ENCODE measurements at places on chromosomes 16 and 17.
A peak's percentile ranks its signal among the peaks of the same experiment; 100 is the strongest.

DNA sequence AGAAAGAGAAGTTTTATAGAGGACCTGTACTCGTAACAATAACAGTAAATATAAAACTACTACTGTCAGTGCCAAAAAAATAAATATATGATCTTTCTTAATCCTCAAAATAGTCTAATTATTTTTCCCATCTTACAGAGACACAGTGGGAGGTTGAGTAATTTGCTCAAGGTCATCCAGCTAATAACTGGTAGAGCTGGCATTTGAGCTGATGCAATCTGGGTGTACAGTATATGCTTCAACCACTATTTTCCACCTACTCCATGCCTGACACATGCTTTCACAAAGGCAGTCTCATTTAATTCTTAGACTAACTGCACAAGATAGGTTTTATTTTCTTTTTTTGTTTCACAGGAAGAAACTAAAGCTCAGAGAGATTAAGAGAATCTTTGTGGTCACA lies 33.6 kb downstream of the PIGL start:
- DNase-seq, result no peak

DNA sequence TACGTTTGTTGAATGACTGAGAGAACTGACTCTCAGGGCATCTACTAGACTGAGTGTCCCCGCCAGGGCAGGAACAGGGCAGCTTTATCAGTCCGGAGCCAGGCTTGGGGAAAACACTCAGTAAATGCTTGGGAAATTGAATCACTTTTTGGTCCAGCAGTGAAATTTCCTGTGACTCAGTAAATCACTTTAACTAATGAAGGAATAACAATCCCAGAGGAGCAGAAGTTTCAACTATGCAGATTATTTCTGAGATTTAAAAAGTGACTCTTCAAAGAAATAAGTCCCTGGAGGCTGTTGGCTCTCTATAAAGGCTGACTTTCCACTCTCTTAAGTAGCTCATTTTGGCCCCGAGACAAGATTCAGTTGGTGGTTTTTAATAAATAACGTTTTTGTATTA lies 101.8 kb downstream of the FOXL1 start:
- DNase-seq, result no peak

DNA sequence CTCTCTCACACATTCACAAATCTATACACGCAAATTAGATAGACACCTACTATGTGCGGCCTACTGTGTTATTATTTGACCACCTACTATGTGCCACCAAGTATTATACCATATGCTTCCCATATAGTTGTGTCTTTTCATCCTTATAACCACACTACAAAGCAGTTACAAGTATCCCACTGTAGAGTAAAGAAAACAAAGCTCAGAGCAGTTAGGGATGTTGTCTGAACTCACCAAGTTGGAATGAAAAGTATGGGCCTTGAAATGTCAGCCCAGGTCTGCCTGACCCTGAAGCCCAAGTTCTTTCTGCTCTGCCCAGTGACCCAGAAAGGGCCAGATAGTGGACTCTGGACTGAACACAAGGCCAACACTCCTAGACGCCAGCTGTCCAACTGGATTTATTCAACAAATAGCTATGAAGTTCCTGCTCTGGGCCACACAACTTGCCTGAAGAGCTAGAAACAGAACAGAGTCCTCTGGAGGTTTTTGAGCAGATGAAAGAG lies 8.5 kb downstream of the KRT37 start:
- DNase-seq, result no peak

- DNase-seq, result no peak
Measured at GRCh38 chr17:72460711-72461110, 339.9 kb downstream of the SOX9 start.

GRCh38 chr16:17414421-17414820 lies 56.3 kb downstream of the XYLT1 start:
- DNase-seq, result no peak

DNA sequence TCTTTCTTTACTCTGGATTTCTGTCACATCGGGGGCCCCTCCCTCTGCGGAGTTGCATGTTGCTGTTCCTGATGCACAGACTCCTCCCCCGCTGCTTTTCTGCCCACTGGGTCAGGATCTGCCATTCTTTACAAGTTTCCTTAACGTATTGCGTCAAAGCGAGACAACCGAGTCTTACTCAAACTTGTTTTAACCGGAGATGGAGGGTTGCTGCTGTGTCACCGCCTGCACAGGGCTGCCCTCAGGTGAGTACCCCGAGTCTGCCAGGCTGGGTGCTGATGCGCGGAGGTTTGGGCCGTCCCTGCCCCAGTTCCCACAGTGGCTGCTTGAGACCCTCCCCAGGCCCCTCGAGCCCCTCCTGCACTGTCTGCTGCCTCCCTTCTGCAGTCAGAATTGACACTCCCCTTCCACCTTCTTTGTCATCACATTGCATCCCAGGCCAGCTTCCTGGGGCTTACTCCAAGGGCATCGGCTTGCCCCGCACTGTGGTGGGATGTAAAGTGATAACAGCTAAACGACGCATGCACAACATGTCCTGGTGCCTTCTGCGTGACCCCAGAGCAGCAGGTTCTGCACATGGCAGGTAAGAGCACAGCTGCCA lies 19.3 kb downstream of the CARHSP1 start:
- DNase-seq, result no peak

DNA sequence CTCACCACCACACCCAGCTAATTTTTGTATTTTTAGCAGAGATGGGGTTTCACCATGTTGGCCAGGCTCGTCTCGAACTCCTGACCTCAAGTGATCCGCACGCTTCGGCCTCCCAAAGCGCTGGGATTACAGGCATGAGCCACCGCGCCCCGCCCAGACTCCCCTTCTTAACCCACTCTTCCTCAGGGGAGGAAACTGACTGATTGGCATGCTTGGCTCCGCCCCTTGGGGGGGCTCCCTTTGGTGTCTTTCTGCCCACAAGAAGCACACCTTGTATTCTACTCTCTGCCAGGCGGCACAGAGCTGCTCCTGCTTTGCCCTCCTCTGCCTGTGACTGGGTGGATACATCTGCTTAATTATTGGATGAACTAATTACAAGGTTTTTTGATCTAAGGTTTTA lies 4.7 kb upstream of the ASGR2 start:
- DNase-seq, result no peak

- DNase-seq, result no peak
Measured at GRCh38 chr17:45940826-45941225, 46.5 kb downstream of the MAPT start.

DNA sequence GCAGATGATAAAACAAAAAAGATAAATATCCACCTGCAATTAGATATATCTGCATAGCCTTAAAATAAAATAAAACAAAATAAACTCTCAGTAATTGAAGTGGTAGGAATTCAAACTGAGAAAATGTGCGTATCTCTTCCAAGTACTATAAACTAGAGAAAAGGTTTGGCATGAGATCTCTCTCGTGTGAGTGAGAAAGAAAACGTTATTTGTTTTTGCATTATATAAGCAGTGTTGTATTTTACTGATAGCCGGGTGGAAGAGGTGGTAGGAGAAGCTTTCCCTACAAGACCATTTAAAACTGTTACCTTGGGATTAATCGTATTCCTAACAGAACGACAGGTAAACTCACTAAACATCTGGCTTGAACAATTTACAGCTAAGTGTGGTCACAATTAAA lies 15.6 kb downstream of the CDH8 start:
- DNase-seq, result no peak

DNA sequence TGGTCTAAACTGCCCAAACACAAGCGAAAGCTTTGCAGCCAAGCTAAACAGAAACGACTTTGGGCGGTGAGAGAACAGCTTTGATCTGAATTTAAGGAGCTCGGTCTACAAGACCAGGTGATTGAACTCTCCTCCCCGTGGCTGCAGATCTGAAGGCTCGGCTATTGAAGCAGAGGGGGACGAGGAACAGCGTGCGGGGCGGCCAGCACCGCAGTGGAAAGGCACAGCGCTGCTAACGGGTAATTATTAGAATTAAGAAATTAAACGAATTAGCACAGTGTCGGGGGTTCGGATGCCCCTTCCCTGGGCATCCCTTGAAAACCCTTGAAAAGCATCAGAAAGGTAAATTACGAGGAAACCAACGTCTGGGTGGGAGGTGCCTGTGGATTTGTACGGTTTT lies 431 bp downstream of the TEKT3 start:
- DNase-seq, result peak; percentile 10

DNA sequence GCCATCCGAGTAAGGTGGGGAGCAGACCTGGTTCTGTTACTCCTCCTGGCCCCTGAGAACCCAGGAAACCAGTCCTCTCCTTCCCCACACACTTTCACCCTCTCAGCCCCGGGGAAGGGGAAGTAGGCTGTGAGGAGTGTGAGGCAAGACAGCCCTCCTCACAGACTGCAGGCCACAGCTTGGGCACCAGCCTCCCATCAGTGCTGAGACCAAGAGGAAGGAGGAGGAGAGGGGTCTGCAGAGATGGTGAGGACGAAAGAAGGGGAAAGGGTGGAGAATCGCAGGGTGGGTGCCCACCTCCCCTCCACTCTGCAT lies 7.0 kb downstream of the G6PC3 start:
- no peak for DNase-seq

- no peak for DNase-seq
Measured at GRCh38 chr17:31226373-31226772, 70.7 kb downstream of the OMG start.

GRCh38 chr16:22075043-22075757 lies 17.1 kb upstream of the VWA3A start:
- no peak for DNase-seq

DNA sequence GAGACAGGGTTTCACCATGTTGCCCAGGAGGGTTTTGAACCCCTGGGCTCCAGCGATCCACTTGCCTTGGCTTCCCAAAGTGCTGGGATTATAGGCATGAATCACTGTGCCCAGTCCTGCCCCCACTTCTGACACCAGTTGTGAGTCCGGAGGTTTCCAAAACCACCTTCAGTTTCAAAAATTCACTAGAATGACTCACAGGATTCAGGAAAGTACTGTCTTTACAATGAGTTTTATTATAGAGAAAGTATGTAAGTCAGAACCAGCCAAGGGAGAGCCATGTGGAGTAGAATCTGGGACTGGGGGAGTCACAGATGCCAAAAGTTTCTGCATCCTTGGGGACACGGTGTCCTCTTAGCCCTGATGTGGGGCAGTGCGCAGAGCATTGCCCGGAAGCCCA lies 55.1 kb downstream of the PLD6 start:
- no peak for DNase-seq

DNA sequence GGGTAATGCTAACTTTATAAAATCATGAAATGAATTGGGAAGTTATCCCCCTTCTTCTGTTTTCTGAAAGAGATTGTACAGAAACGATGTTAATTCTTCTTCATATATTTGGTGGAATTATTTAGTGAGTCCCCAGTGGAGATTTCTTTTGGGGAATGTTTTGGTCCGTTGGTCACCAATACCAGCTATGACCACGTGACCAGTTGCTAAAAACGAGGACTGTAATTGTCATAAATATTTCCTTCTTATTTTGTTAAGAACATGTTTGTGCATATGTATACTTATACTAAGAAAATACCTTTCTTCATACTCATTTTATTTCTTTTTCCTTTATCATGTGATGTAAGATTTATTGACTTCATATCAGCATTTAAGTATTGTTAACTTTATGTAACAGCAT lies 10.3 kb upstream of the DYNLRB2 start:
- DNase-seq, result no peak

DNA sequence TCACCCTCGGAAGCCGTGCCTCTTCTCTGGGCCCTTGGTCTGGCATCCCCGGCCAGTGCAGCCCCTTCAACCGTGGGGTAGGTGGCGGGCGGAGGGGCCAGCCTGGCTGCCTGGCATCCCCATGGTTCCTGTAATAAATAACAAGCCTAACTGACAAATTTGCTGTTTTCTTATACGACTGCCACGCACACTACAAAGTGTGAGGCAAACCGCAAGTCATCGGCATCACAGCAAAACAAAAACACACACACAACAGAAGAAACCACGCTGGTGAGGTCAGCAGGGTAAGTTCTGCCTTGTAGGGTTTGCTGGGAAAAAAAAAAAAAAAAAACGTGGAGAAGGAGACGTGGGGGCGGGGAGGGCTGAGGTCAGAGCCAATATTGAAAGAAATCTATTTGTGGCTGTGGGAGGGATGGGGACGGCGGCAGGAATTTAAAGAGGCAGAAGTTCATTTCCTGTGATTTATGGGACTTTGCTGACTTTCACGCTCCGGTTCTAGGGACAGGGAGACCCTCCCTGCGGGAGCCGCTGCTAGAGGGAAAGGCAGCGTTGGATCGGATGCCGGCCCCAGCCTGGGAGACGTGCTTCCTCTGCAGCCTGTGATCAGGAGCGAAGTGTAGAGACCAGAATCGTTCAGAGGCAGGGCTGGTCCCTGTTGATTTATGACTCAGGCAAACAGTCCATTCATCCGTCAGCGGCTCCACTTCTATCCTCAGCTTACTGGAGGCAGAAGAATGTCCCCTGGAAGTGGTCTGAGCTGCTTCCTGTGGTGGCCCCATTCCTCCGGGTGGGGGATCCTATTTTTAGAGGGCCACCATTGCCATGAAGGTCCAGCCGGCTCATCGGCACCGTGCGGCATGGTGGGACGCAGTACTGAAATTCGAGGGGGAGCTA lies 162.8 kb downstream of the FOXL1 start:
- peak; percentile 19 for DNase-seq

GRCh38 chr16:85052536-85052935 lies 24.9 kb downstream of the KIAA0513 start:
- no peak for DNase-seq

- no peak for DNase-seq
Measured at GRCh38 chr17:2716649-2717048, 5.1 kb upstream of the CLUH start.

DNA sequence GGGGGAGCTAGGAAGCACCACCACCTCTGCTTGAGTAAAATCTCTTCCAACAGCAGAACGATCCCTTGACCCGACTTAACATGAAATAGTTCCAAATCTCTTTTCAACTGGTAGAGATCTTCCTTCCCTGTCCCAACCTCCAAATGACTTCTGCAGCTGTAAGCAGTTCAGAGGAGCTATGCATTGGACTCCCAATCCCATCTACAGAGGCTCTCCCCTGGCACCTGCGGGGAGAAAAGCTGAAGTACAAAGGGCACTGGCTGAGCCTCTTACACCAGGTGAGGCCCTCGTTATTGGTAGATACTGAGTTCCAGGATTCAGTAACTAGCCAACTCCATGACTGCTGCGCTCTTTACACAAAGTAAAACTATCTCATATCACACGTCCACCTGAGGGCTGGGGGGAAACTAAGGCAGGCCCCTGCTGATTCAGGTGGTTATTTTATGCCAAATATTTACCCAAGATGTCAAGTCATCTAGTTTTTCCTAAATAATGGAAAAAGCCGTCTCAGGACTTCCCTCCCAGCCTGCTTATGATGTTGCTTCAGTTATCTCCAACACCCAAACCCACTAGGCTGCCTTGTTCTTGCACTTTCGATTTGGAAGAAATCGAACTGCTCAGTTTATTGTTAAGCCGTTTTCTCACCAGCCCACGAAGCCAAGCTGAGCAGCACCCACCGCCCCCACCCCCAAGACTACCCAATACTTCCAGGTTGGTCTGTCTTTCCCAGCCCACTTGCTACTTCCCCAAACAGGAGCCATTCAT lies 3.2 kb downstream of the ACTG1 start:
- DNase-seq, result no peak

- DNase-seq, result no peak
Measured at GRCh38 chr17:43984521-43984920, 19.9 kb upstream of the NAGS start.

GRCh38 chr17:37067555-37068111 lies 118.9 kb downstream of the AATF start:
- DNase-seq, result no peak
